ENCODE measurements at places on chromosomes 3 and 15.

- DNase-seq, result no peak
Measured at GRCh38 chr3:185335799-185336198, 27.1 kb upstream of the MAP3K13 start.

GRCh38 chr3:32699429-32699828 is 14.4 kb downstream of the CNOT10 start:
- DNase-seq, result no peak

GRCh38 chr3:2976212-2976611 is 134.0 kb downstream of the IL5RA start:
- DNase-seq, result no peak

DNA sequence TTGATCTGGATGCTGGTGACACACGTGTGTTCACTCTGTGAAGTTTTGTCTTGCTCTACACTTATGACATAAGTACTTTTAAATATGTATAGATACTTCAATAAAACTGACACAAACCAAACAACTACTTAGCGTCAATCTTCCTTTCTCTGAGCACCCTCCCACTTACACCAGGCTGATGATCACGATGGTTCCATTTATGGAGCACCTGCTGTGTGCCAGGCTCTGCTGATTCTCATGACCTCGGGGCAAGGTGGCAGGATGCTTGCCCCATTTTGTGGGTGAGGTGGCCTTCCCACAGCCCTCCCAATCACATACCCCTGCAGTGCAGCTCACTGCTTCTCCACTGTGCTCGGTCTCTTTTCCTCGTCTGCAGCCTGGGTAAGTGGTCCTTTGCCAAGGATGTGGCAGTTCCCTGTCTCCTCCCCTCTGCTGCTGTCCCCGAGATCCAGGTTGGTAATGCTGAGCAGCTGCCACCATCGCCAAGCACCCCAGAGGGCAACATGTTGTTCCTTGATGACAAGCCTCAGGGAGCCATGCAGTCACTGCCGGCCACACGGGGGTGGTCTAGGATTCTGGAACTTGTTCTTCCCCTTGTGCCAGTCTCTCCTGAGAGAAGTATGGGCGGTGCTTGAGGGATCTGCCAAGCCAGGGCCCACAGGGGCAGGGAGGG is 20.6 kb upstream of the ADCY5 start:
- no peak for DNase-seq

GRCh38 chr15:39094116-39094515 is 486.8 kb upstream of the THBS1 start:
- DNase-seq, result no peak

- DNase-seq, result peak; percentile 64
Measured at GRCh38 chr3:122102191-122102935, 47.2 kb downstream of the CD86 start.

DNA sequence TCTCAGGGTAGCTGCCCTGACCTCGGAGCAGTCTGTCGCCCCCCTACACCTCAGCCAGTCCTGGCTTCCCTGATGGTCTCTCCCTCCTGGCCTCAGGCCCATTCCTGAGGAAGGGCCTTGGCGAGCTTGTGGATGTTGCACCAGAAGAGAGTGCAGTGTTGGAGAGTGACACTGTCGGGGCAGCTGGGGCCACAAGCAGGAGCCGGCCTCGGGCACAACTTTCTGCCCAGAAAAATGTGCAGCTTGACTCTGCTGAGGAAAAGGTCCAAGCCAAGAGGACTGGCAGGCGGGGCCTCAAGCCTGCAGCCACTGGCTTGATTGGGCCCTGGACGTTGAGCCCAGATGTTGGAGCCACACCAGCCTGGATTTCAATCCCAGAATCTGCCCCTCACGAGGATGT is 12.8 kb downstream of the HEMK1 start:
- DNase-seq, result no peak

DNA sequence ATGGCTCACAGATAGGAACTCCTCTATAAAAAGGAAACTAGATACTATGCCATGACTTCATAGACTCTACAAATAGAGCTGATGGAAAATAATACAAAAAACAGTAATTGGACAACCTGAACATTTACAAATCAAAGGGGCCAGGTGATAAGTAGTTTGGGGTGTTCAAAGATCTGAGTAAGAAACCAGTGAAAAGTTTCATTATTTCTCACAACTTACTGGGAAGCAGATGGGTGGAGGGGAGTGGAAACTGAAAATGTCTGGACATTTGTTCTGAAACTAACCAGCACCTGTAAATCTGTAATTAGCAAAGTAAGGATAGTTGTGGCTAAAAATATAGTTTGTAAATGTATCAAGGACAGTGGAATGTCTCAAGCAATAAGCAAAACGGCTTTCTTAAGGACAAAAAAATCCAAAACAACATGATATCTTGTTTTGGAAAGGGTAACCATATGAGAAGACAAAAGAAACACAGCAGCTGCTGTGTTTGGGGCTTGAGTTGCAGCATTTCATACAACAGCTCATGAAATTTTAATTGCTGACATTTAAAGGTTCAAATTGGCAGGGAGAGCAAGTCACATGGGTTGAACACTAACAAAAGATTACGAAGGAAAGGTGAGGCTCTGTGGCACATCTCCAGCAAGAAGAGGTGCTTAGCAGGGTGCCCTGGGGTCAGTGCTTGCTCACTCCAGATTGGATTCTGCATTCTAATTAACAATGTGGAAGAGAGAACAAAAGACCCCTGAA is 26.8 kb upstream of the THBS1 start:
- peak; percentile 57 for DNase-seq

- peak; percentile 45 for DNase-seq
Measured at GRCh38 chr3:32816439-32817256, 1.1 kb upstream of the TRIM71 start.

- no peak for DNase-seq
Measured at GRCh38 chr3:99470841-99471240, 167.6 kb upstream of the COL8A1 start.

- no peak for DNase-seq
Measured at GRCh38 chr3:44470430-44470829, 7.0 kb downstream of the ZNF445 start.

DNA sequence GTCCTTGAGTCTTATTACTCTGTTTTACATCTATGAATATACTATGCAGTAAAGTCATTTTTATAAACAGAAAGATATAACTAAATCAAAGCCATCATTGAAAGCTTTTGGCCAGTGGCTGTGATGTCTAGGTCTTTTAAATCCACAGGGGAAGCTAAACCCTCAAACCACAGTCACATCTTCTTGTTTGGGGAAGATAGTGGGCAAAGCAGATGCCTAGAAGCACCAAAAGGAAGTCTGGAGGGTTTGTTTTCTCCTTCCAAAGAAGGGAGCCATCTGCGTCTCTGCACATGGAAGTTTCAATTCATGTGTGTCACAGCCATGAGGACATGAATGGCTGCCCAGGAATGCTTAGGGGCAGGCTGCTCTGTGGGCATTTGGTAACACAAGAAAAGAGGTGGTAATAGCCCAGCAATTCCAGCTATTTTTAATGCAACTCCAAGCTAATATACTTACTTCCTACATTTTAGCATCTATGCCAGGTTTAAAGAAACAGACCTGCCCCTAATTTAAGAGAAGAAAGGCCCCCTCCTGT is 322.2 kb downstream of the SLC9A9 start:
- DNase-seq, result no peak

GRCh38 chr3:193564012-193564411 is 9.3 kb upstream of the ATP13A4 start:
- DNase-seq, result no peak

GRCh38 chr3:194874783-194875182 is 189.1 kb downstream of the FAM43A start:
- no peak for DNase-seq

DNA sequence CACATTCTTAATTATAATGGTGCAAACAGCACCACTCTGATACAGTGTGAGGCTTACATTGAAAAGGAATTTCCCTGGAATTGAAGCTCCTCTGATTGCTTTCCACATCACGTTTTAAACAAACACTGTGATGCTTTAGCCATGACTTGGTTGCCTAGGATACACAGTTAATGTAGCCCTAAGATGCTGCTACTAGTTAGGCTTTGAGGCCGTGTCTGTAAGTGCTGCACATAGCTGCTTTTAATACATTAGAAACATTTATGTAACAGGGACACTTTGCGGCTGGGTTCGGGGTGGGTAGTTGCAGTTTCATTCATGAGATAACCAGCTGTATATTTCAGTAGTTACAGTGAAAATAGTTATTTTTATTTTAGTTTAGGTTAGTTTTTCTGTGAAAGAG is 334.7 kb downstream of the NLGN1 start:
- no peak for DNase-seq

GRCh38 chr15:78224023-78224411 is 10.3 kb downstream of the ACSBG1 start:
- DNase-seq, result no peak

All from GM06990 (cell line).